ENCODE measurements at places on chromosomes 6 and 20.

- DNase-seq: no peak
These were observed 560.4 kb upstream of the JAG1 start for GRCh38 chr20:11234181-11234580.

GRCh38 chr6:139909992-139910391, 535.5 kb upstream of the CITED2 start:
- DNase-seq: no peak

GRCh38 chr6:45419571-45420082, 41.9 kb upstream of the SUPT3H start:
- DNase-seq: peak; percentile 35

DNA sequence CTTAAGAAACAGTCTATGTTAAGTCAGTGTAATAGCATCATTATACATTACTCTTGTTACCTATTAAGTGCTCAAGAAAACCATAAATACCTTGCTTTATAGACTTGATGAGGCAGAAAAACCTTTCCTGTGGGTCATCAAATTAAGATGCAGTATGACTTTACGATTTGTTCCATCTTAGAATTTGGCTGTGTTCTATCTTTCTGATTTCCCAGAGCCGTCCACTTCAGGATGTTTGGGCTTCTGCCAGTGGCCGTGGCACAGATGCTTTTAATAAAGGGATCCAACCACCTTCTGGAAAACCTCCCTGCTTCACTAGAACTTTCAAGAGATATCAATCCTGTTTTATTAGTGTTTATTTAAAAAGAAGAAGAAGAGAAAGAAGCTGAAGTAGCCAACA, 71.2 kb downstream of the PDE7B start:
- no peak for DNase-seq

GRCh38 chr6:42740725-42741124, 5.2 kb downstream of the TBCC start:
- no peak for DNase-seq

GRCh38 chr6:134247231-134247833, 70.6 kb downstream of the SGK1 start:
- DNase-seq: no peak

DNA sequence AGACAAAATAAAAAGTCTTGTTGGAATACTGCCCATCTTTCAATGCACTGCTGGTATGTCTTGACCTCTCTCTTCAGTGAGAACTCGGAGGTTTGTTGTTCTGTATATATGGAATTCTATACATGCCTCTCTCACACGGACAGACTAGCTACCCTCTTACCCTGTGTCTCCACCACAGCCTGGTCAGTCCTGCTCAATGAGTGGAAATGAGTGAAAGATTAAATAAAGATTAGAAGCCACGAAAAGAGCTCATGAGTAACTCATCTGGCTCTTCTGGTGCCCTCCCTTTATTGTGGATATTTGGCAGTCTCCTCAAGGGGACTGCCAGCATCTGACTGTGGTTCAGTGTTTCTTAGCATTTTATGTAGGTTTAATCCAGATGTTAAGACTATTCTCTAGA, 262.8 kb upstream of the MAP3K7 start:
- no peak for DNase-seq

DNA sequence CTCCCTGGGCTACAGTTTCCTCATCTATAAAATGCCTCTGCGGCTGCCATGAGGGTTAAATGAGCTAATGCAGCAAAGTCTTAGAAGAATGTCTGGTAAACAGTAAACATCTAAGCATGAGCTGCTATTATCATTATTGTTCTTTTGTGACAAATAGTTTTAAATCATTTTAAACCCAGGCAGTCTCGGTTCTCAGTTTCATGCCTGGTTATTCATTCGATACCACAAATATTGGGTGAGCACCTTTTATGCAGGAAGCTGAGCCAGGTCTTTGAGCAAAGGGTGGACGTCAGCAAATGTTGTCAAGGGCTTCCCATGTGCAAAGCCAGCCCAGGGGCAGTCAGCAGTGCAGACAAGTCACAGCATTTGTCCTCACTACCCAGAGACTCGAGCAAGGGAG, 128.7 kb downstream of the NFATC2 start:
- no peak for DNase-seq

GRCh38 chr6:116666869-116667268, 1.7 kb downstream of the ZUP1 start:
- no peak for DNase-seq

- no peak for DNase-seq
These were observed 285.3 kb downstream of the HIVEP2 start for GRCh38 chr6:142659661-142660060.

DNA sequence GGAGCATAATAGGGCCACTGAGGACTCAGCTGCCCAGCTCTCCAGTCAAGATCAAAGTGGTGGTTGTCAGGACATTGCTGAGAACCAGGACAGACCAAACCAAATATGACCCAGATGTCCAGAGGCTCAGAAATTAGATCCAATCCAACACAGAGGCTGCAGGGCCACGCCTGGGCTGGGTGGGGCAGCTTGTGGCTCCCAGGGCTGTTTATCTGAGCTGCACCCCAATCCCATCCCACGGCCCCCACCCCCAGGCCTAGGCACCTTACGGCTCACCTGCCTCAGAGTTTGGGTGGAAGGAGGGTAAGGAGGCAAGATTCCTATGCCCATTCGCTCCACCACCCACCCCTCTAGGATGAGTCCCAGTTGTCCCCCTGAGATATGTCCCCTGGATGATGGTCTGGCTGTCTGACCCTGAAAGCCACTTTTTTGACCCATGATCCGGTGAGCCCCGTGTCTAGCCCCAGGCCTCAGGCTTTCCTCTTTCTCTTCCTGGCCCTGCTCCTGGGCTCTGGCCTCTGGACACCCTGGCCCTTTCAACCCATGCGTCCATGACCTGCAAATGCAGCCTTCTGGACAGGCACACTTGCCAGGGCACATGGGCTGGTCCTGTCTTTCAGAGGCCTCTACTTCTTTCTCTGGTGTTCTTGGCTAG, 40.0 kb downstream of the CPXM1 start:
- DNase-seq: no peak

DNA sequence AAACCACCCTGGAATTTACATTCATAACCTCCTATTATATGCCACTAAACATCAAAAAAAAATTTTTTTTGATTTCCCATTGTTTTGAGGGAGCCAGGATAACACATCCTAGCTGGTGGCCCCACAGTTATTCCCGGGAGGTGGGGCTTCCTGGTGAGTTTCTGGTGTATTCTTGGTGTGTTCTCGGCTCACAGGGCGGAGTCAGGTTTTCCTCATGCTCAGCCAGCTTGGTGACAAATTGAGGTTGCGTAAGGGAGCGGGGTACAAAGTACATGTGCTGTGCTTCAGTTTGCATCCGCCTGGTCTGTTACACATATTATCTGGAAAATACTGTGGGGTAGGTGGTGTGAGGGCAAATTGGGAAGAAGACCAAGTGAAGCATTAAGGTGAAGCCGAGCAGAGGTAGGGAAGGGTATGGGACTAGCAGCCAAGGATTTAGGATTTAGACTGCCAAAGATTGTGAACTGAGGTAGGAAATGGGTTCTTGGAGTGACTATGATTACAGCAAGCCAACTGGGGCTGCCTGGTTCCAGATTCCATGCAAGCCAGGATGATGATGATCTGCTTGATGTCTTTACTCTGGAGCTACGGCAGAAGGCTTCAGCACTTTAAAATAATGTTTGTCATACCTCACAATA, 46.2 kb upstream of the EEF1A1 start:
- no peak for DNase-seq

GRCh38 chr20:49186535-49187329, 1.4 kb downstream of the STAU1 start:
- peak; percentile 30 for DNase-seq

DNA sequence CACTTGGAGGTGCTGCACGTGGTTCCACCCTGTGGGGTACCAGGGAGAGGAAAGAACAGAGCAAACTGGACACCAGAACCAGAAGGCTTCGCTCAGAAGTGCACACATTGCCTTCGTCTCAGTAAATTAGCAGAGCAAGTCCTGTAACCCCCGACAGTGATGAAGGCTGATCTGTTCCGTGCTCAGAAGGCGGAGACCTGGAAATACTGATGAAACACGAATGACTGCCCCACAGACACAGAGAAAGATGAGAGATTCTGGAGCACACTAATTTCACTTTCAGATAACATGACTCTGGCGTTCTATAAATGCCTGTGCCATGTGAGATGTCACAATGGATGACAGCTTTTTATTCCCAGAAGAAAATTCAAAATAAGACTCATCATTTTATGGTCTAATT, 44.2 kb upstream of the CCR6 start:
- no peak for DNase-seq

- DNase-seq: no peak
These were observed 27.0 kb downstream of the CBFA2T2 start for GRCh38 chr20:33516882-33517281.

DNA sequence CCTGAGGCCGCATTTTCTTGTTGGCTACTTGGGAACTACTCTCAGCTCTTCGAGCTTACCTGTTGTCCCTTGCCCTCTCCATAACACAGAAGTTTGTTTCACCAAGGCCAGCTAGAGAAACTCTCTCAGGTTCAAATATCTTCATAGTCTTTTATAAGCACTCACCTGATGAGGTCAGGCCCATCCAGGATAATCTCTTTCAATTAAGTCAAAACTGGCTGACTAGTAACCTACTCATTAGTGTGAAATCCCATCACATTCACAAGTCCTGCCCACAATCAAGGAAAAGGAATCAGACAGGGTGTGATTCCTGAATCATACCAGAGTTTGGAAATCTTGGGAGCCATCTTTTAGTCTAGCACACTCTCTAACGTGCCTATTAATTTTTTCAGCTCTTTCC, 195.2 kb upstream of the HS3ST5 start:
- no peak for DNase-seq

GRCh38 chr6:71124340-71124739, 164.3 kb upstream of the OGFRL1 start:
- no peak for DNase-seq

DNA sequence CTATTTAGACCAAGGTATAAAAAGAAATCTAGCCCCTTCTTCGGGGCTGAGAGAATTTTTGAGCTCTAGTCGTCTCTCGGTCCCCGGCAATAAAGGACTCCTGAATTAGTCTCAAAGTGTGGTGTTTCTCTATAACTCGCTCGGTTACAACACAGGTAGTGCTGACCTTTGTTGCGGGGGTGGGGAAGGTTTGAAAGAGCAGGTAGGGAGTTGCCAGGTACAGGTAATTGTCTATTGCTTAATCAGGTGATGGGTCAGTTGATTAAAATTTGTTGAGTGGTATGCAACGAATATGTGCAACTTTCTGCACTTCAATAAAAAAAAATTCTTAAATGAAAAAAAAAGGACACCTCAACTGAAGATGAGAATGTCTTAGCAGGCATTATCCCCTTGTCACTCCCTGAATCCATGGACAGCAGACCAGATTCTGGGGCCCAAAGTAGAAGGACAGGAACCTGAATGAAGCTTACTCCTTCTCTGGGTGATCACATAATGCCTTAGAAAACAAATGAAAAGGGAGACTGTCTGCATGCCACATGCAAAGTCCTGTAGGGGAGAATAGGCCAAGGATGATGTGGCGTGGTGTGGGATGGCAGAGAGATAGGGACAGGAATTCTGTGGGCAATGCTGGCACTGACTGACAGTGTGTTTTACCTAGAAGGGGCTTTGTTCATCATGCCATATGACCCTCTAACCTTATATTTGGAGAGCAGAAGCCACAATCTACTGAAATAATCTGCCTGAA, 157.6 kb upstream of the OLIG3 start:
- DNase-seq: no peak

- no peak for DNase-seq
These were observed 339.0 kb downstream of the SYNE1 start for GRCh38 chr6:152298055-152298647.

- no peak for DNase-seq
These were observed 41.6 kb upstream of the RAB23 start for GRCh38 chr6:57263739-57264138.

- no peak for DNase-seq
These were observed 151.7 kb upstream of the AKAP12 start for GRCh38 chr6:151087861-151088598.

DNA sequence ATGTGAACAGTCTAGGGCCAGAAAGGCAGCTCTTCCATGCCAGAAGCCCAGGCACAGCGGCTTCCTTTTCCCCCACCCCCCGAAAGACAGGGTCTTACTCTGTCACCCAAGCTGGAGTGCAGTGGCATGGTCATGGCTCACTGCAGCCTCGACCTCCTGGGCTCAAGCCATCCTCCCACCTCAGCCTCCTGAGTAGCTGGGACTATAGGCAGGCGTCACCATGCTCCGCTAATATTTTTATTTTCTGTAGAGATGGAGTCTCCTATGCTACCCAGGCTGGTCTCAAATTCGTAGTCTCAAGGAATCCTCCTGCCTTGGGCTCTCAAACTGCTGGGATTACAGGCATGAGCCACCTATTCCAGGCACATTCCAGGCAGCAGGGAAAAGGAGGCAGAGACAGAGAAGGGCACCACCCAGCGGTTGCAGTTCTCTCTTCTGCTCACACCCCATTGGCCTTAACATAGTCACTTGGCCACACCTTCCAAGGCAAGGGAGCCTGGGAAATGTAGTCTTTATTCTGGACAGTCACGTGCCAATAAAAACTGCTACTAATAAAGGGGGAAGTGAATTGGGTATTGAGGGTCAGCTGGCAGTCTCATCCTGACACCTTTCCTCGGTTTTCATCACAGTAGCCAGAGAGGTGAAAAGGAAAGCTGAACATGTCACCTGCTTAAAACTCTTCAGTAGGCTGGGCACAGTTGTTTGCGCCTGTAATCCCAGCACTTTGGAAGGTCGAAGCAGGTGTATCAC, 205.9 kb downstream of the ZMYND8 start:
- DNase-seq: peak; percentile 51

GRCh38 chr6:112626468-112627082, 279.4 kb downstream of the RFPL4B start:
- DNase-seq: no peak

DNA sequence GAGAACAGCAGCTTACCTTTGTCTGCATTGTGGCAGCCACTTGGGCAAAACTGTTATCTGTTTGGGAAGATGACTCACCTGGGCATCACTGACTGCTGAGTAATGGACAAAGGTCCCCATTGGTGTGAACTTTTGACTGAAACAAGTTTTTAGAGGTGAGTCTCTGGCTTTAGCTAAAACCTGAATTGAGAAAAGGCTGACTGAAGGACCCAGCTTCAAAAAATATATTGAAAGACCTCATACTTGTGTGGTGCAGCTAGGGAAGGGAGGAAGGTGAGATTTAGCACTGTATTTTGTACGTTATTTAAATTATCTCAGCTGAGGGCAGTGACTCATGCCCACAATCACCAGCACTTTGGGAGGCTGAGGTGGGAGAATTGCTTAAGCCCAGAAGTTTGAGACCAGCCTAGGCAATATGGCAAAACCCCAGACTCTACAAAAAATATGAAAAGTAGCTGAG, 4.5 kb upstream of the CITED2 start:
- no peak for DNase-seq
